ENCODE measurements at places on chromosomes 6 and 20. TPM values are rescaled to one million over a fixed set of nuclear protein-coding genes. Genes with fewer than 3 reads are reported as not detected.

DNA sequence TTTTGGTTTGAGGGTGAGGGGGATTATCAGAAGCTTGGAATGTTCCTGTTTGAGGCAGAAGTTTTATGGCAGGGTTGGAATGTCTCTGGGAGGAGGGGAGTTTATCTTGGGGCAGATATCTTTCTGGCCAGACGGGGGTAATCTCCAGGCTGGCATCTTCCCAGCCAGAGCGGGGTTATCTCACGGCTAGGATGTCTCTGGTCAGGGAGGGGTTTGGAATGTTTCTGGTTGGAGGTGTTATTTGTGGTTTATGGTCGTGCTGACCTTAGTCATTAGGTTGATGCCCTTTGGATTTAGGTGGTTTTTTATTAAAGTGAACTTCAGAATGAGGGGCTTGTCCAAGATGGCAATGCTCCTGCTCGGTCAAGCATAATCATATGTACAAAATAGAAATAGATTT lies 14.8 kb downstream of the PGK2 start:
- DNase-seq: no peak

Gene TRAPPC3L
- total RNA-seq: not detected

GRCh38 chr20:41599699-41600104 lies 18.5 kb downstream of the CHD6 start:
- no peak for DNase-seq

- DNase-seq: no peak
Measured at GRCh38 chr20:38831995-38832620, 26.6 kb downstream of the PPP1R16B start.

- DNase-seq: no peak
Measured at GRCh38 chr6:101088594-101088993, 207.5 kb upstream of the ASCC3 start.

Gene WFDC5
- total RNA-seq: not detected
